Right renal pelvis (tissue), 4 donors: ENCODE measurements at places on chromosomes 13 and 19. TPM values are rescaled to one million over a fixed set of nuclear protein-coding genes. Genes with fewer than 3 reads are reported as not detected.

BST2 gene
- polyA plus RNA-seq, result 143 TPM

NCLN gene
- 32.0 TPM for polyA plus RNA-seq

DNA sequence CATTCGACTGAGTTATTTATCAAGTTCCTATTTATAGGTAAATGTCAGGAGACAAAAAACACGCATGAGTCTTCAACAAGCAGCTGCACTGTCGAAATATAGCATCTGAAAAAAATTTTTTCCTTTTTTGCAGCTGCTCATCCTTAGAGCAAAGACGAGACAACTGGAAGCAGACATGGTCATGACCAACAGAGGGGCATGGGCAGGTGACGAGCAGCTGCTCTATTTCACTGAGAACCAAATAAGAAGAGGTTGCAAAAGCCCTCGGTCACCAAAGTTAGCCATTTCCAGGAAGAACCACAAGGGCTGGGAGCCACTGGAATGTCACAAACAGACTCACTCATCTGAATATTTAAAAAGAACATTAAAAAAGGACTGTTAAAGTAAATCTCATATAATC, 22.2 kb downstream of the SOHLH2 start:
- no peak for DNase-seq

- DNase-seq, result no peak
Observed at GRCh38 chr19:54155694-54156093, 3.8 kb downstream of the LENG1 start.

LNX2 gene
- 14.6 TPM for polyA plus RNA-seq

GRCh38 chr13:48770372-48770771, 116.6 kb downstream of the CYSLTR2 start:
- no peak for DNase-seq

DNMT1 gene
- 89.1 TPM for polyA plus RNA-seq

ZNF497 gene
- 5.7 TPM for polyA plus RNA-seq

ZGLP1 gene
- 6.8 TPM for polyA plus RNA-seq

DNA sequence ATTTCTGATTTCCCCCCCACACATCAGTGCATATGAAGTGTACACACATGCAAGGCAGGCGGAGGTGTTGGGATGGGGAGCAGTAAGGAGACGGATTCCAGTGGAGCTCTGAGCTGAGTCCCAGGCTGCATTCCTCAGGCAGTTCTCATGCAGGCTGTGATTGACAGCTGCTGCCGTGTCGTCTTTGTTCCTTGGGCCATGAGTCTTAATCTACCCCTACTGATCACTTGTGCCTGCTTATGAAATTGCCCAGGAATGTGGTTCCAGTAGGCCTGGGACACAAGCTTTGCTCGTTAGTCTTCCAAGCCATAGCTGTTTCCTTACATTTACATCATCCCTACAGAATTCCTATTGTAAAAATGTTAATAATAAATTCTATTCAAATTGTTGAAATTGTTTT, 1241.9 kb downstream of the UQCRFS1 start:
- DNase-seq, result no peak

DNA sequence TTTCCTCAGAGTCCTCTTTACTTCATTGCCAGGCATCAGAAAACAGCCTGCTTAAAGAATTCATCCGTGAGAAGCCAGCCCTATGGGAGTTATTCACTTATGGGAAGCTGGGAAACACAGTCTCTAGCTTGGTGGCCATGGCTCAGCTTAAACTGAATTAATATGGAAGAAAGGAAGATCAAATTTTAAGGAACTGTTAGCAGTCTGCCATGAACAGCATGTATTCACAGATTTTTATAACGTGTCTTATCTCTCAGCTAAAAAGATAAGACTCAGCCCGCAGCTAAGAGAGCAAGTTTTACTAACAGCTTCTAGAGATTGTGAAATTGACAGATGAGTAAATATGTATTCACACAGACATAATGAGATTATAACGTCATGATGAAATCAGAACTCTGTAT, 253.7 kb upstream of the RXFP2 start:
- DNase-seq, result no peak
